ENCODE measurements at places on chromosomes 11 and 22.

GRCh38 chr11:45769960-45770359, 35.0 kb upstream of the SLC35C1 start:
- no peak for DNase-seq

DNA sequence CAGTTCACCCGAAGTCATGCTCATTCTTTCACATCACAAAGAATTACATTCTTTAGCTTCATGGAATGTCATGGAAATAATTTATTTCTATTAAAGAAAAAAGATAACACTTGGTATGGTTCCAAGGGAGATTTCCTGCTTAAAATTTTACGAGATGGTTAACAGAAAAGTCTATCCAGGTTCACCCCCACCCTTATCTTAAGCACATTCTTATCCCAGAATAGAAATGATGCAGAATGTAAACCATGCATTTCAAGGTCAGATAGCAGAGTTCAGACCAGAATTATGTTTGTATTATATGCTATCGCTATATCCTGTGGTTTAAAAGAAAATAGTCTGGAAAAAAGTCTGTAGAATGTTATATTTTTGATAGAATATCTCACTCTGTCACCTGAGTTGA, 58.7 kb downstream of the GAS2 start:
- DNase-seq = no peak

DNA sequence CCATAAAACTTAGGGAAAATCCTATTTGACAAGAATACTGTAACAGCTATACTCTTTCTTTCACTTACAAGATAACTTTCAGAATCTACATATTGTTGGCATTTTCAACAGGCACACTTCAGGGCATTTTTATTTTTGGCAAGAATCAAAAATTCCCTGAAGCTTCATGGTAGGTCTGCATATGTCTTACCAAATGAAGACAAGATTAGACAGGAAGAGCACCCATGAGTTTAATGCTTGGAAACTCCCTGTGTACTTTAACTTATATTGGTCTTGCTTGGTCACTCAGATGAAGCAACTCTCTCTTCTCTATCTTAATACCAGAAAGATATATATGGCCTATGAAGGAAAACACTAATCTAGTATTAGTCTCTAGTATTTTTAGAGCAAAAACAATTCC, 137.7 kb downstream of the ATG16L2 start:
- no peak for DNase-seq

- peak; percentile 44 for DNase-seq
Measured at GRCh38 chr22:39522567-39523300, 2.4 kb downstream of the ATF4 start.

DNA sequence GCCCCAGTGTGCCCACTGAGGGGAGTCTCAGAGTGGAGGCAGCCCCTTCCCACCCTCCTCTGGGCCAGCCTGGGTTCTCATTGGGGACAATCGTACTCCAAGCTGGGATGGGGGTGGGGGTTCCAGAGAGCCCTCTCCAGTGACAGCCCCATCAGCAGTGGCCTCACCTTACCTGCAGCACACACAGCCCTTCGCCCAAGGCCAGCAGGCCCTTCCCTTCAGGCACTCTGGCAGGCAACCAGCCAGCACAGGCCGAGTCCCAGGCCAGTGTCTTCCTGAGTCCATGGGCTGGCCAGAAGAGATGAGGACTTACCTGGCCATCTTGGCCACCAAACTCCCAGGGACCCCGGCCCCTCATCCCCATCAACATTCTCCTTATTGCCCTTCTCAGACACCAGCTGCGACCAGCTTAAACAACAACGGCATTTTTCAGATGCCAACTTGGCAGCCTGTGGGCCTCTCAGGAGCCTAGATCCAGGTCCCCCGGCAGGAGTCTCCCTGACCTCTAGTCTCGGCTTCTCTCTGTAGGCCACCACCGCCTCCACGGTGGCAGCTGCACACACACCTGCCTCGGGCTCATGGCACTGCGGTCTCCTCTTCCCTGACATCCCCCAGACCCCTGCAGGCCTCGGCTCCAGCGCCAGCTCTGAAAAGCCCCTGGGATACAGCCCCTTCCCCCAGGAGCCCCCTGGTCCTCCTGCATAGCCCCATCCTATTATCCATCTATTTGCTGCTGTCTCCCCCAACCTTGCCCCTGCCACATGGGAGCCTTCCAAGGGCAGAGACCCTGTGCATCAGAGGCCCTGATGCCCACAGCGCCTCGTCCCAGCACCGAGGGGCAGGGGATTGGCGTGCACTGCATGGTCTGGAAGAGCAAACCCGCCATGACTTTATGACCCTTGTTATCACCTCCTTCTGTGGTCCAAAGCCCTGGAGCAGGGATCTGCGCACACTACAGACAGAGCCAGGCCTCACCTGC, 111.2 kb upstream of the FGF3 start:
- DNase-seq = peak; percentile 13

GRCh38 chr11:2395856-2396255, 4.7 kb upstream of the TSSC4 start:
- DNase-seq = no peak

- no peak for DNase-seq
Measured at GRCh38 chr22:50312371-50312770, 4.9 kb upstream of the PLXNB2 start.

- DNase-seq = no peak
Measured at GRCh38 chr11:73426219-73426850, 50.1 kb downstream of the RELT start.

DNA sequence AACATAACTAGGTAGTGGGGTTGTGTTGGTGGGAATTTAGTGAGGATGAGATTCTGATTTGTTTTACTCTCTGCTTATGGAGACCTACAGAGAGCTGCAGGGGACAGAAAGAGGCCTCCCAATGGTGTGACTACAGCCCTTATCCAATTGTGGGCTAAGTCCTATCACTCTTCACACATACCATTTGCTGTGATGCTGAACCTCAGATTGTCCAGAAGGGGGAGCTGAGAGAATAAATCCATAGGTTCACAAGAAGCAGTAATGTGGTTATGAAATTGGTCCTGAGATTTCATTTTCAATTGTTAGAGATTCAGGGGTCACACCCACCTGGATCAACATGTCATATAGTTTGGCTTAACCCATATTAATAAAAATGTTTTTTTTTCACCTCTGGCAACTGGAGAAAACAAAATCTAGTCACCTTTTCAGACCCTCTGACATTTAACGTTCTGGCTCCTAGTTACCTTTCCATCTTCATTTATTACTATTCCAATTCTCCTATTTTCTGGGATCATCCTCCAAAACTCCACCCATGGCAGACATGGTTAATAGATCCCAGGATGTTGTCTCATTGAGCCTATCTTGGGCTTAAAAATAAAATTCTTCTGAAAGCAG, 53.3 kb upstream of the PTPN5 start:
- DNase-seq = no peak

DNA sequence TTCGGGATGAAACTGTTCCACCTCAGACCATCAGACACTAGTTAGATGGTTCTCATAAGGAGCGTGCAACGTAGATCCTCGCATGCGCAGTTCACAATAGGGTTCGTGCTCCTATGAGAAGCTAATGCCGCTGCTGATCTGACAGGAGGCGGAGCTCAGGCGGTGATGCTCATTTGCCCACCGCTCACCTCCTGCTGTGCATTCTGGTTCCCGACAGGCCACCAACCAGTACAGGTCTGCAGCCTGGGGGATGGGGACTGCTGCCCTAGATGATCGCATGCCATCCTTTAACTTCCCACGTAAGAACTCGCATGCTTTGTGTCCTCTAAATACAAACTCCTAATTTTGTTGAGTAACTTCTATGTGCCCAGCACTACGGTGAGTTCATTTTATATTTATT, 62.6 kb downstream of the EFCAB6 start:
- no peak for DNase-seq

GRCh38 chr11:130144861-130145281, 14.7 kb upstream of the ST14 start:
- no peak for DNase-seq

DNA sequence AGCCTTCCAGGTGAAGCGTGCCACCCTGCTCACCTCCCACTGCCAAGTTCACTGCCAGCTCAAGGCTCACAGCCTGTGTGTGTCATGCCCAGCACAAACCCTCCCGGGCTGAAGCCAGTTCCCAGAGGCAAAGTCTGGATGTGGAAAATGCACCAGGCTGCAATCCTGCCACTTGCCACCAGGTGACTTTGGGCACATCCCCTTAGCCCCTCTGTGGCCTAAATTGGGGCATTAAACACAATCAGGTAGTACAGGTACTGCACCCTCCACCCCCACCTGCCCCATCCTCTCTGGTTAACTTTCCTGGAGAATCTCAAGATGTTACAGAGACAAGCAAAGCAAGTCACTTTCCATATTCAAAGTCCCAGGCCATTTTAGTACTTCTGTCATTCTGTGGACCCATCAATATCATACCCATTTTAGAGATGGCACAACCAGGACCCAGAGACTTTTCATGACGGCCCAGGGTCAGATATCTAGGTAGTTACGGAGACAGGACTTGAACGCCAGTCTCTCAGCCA, 1.8 kb upstream of the RASD2 start:
- no peak for DNase-seq

- DNase-seq = no peak
Measured at GRCh38 chr11:11504071-11504470, 117.7 kb downstream of the GALNT18 start.

- DNase-seq = no peak
Measured at GRCh38 chr22:42431401-42432019, 693 bp downstream of the NFAM1 start.

- no peak for DNase-seq
Measured at GRCh38 chr11:118260353-118260752, 3.7 kb downstream of the MPZL2 start.

DNA sequence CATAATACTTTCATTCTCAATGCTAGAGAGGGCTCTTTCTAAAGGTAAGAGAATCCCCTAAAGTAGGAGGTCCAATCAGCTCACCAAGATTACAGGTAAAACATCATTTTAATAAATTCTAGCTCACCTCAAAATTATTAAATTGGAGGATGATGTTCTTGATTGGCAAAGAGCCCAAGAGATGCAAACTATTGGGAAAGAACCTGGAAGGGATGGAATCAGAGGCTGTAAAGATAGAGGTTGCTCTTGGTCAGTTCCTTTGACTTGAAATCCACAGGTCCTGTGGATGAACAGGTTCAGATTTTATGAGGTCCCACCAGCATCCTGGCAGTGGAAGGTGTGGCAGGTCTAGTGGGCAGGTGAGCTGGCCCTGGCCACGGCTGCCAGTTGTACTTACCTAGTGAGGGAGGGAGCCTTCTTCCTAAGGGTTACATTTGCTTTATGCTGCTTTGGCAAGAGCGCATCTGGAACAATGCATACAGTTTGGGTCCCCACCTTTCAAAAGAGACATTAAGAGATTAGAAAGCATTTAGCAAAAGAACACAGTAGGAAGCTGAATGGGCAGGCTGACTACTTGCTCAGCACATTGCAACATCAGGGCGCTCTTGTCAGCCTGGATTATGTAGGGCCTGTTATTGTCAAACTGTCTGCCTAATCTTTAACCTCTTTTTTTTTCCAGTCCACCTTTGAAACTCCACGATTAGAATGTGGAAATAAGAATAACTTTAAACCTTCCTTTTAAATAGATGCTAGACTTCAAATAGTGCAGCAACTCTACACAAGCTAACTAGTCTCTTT, 97.0 kb downstream of the RDX start:
- DNase-seq = no peak

- DNase-seq = no peak
Measured at GRCh38 chr11:116384876-116385275, 387.9 kb downstream of the BUD13 start.

GRCh38 chr11:59842316-59842715, 3.0 kb downstream of the CBLIF start:
- no peak for DNase-seq

DNA sequence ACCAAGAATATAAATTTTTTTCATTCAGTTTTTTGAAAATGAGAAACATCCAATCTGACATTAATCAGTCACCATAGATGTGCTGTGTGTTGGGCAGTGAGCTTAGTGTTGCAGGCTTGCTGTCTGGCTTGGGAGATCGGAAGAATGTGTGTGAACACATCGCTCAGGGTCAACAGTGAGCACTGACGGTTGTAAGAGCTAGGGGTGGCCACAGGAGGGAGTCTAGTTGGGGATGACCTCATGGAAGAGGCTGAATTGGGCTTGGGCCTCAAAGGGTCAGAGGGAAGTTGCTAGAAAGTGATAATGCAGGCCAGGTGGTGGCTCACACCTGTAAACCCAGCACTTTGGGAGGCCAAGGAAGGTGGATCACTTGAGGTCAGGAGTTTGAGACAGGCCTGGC, 375.4 kb downstream of the DDX10 start:
- no peak for DNase-seq
